ENCODE measurements at places on chromosomes 3 and 15. TPM values are rescaled to one million over a fixed set of nuclear protein-coding genes. Genes with fewer than 3 reads are reported as not detected.
A peak's percentile ranks its signal among the peaks of the same experiment; 100 is the strongest.

MYL3 gene
- not detected for total RNA-seq

EAF2 gene
- 62.2 TPM for total RNA-seq

GHRL gene
- 1.1 TPM for total RNA-seq

TF gene
- total RNA-seq = 1.6 TPM

MGA gene
- total RNA-seq = 68.1 TPM

CPEB1 gene
- total RNA-seq = not detected

DNA sequence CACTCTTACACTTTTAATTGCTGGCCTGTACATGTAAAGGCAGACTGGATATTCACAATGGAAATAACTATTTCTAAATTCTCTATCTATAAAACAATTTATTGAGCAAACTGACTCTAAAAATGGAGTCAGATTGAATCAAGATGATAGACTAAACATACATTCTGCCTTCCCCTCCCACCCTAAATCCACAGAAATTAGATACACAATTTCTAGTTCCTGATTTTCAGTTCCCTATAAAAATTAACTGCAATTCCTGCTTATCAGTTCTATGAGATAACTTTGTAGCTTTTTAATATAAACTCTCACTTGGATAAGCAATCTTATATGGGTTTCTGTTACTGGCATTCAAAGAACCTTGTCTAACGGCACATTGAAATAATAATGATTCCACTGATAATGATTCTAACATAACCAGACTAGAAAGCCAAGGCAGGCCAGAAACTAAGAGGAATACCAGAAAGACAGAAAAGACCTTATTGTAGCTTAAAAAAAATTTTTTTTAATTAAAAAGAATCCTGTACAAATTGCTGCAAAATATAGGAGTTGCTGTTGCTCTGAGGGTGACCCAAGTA, 33.1 kb downstream of the TBC1D5 start:
- DNase-seq = no peak

DNA sequence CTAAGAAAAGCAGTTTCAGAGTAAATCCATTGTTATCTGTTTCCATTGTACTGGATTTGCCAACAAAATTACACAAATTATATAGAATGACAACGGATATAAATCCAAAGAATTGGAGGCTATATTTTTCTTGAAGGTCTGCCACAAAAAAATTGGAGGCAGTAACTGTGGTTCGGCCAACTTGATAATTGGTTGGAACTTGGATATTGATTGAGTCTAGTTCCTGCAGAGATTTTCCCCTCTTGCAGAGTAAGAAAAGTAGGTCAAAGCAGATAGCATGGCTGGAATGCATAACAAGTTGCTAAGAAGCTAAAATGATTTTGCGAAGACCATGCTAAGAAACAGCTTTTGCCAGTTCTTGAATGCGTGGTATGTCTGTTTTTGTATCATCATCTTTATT, 269.6 kb upstream of the CFAP20DC start:
- DNase-seq = no peak

DNA sequence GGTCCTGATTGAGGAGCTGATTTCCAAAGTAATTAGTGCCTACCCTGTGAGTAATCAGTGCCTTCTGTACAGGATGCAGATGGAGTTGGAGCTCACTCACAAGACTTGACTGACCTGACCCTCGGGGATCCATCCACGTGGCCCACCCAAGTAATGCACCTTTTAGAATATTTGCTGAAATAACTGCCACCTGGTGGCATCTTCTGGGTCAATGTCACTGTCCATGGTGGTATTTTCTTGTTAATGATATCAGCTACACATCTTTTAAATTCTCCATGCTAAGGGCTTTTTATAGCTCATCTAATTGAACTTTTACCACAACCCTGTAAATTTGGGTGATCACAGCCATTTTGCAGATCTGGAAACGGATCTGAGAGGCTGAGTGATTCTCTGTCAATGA, 74.3 kb upstream of the ANKRD34C start:
- DNase-seq = peak; percentile 64

DNA sequence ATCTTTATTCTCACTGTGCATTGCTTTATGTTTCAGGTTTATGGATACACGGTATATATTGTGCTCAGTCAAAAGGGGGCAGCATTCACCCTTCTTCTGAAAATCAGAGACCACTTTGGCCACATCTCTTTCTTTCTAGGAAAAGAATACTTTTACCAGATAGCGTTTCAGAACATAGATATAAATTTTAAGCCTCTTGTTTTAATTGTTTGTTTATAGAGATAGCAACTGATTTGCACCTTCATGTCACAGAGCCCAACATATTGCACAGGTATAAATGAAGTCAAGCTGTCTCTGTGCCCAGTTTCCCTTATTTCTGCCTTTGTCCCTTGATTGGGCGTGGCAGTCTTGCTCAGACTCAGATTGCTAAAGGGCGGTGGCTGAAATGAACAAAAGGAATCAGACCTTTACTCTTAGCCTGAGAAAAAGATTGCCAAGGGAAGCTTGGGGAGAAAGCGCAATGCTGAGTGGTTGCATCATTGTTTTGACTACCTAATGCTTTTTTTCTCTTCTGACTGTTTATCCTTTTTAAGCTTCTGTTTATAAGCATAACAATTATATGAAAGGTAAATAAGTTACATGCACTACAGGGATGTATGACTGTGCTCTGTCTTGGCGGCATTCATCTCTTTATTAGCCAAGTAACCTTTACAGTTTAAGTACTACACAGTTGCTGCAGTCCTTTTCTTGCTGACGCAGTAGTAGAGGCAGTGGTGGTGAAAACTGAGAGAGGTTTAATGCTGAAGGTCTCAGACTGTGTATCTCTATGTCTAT, 70.8 kb upstream of the ZBTB20 start:
- DNase-seq = peak; percentile 79

DNA sequence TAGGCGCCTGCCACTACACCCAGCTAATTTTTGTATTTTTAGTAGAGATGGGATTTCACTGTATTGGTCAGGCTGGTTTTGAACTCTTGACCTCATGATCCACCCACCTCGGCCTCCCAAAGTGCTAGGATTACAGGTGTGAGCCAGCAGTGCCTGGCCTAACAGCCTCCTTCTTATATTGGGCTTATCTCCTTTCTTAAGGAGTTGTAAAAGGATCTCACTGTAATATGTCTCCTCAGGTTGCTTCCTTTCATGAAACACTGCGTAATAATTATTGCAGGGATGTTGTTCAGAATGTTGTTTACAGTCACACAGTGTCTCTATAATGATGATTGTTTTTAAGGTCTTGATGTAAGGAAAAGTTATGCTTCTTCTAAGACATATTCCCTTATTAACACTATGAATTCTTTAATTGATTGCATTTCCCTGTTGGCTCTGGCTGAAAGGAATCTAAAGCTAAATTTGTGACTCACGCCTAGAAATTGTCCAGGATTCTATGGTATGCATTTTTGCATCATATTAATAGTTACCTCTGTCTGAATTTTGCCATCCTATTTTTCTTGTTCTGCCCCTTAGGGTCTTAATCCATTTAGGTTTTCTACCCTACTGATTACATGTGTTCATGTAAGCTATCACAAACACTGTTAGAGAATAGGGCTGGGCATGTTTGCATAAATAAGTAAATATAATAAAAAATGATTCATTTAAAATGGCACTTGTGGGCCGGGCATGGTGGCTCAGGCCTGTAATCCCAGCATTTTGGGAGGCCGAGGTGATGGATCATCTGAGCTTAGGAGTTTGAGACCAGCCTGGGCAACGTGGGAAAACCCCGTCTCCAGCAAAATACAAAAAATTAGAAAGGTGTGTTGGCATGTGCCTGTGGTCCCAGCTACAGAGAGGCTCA, 24.5 kb upstream of the RNF111 start:
- DNase-seq = no peak

GRCh38 chr3:21505711-21506460, 245.1 kb downstream of the ZNF385D start:
- DNase-seq = no peak

- DNase-seq = no peak
Measured at GRCh38 chr3:126606001-126606400, 47.3 kb upstream of the C3orf22 start.

- no peak for DNase-seq
Measured at GRCh38 chr3:20480786-20481365, 294.9 kb upstream of the SGO1 start.

GRCh38 chr3:176927706-176928581, 269.3 kb downstream of the TBL1XR1 start:
- DNase-seq = no peak

DNA sequence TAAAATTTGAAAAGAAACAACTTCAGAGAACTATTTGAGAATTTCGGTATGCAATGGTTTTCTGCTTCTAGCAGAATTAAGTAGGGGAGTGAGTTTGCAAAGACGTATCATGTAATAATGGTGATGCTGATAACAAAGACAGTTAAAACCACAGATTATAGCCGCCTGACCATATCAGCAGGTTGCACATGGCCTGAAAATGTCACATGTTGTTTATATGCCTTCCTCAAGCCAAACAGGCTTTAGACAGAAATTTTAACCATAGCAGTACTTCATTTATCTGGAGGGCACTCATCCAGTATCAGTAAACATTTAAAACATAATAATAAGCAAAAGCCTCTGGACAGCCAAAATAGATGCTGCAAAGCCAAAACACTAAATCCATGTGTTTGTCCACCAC, 131.7 kb downstream of the RYR3 start:
- DNase-seq = no peak

- no peak for DNase-seq
Measured at GRCh38 chr3:3504686-3505085, 294.5 kb upstream of the LRRN1 start.

- DNase-seq = no peak
Measured at GRCh38 chr3:20890111-20890519, 704.1 kb upstream of the SGO1 start.

DNA sequence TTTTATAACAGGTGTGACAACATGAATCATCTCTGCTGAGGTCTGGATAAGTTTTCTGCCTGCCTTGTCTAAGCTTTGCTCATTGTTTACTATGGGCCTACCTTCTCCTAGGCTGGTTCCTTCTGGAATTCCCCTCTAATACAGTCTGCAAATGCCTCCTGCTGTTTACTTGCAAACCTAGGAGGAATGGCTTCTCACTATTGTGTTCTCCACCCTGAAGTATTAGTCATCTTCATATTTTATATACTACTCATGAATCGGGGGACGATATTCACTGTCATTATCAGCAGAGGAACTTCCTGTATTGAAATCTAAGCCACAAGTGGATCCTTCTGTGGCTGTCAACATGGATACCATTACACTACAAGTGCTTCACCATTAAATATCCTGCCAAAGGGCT, 154.8 kb downstream of the PLCL2 start:
- DNase-seq = no peak

GRCh38 chr15:78048628-78048920, 28.9 kb downstream of the TBC1D2B start:
- DNase-seq = no peak

DNA sequence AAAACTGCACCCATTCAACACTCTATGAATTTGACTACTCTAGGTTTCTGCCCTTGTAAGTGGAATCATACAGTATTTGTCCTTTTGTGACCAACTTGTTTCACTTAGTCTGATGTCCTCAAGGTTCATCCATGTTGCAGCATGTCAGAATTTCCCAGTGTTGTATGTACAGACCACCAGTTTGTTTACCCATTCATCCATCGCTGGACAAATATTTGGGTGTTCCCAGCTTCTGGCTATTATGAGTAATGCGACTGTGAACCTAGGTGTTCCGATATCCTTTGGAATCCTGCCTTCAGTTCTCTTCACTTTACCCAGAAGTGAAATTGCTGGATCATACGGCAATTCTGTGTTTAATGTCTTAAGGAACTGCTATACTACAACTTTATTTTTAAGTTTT, 12.6 kb downstream of the RPL32 start:
- no peak for DNase-seq

DNA sequence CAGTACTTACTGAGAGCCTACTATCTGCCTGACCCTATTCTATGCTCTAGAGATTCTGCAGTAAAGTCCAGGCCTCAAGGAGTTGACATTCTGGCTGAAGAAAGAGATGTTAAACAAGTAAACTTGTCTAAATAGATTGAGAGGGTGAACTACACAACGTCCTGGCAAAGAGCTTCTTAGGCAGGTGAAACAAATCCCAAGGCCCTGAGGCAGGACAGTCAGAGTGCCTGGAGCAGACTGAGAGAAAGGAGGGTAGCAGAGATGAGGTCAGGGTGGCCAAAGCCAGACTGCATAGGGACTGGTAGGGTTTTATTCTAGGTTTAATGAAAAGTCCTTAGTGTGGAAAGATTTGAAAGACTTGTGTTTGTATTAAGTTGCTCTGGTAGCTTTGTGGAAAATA, 84.5 kb upstream of the ATP11B start:
- no peak for DNase-seq

GRCh38 chr3:99714146-99714545, 75.8 kb downstream of the COL8A1 start:
- DNase-seq = no peak

DNA sequence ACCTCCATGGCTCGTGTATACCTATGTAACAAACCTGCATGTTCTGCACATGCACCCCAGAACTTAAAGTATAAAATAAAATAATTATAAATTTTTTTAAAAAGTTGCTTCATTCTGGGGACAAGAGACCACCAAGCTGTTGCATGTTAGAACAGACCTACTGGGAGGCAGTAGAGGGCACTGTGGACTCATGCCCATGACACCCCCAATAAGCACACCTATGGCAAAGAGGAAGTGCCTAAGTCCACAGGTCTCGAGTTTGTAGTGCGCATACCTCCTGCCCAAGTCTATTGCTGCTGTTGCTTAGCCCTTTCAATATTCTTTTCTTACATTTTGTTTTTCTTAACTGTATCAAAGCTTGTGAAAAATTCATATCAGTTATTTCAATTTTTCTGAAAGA, 267.9 kb upstream of the THBS1 start:
- DNase-seq = peak; percentile 63

- no peak for DNase-seq
Measured at GRCh38 chr15:33565094-33565493, 254.3 kb downstream of the RYR3 start.

GRCh38 chr3:16741890-16742289, 136.7 kb upstream of the DAZL start:
- no peak for DNase-seq

DNA sequence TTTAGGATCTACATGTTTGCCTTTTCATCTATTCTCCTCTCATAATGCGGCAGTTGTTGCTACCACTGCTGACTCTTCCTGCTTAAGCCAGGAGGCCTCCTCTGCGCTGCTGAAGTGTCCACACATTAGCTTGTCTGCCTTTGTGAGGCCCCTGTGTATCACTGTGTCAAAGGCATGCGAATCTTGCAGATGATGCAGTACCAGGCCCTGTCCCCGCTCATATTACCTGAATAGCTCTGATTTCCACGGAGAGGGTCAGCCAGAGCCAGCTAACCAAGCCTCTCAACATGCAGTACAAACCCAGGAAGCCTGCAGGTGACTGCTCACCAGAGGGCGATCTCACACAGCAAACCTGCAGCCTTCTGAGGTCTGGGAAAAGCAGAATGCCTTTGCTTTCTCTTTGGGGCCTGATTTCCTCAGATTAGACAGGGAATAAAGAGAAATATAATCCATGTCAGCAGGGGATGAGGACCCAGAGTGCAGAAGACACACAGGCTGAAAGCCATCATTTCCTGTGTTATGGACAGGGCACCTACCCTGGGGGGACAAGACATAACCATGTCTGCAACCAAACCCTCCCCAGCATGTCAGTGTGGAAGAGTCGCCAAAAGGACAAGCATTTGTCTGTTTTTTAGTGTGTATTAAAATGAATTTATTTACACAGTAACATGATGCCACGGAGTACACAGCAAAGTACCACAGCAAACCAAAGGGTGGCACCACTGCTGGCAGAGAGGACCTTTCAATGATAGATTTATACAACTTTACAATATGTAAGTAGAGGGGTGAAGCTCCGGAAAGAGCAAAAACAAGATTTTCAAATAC, 36.8 kb upstream of the TSPAN3 start:
- peak; percentile 75 for DNase-seq

- DNase-seq = no peak
Measured at GRCh38 chr15:61759639-61760038, 300.6 kb downstream of the VPS13C start.

All from Karpas-422 (cell line).